ENCODE measurements at places on chromosomes 12 and 14. TPM values are rescaled to one million over a fixed set of nuclear protein-coding genes. Genes with fewer than 3 reads are reported as not detected.

- H3K4me1 ChIP-seq, result peaks cover 8% of the 10 kb centered on the region
- peak; percentile 32 for DNase-seq
- no peaks in the 10 kb centered on the region for H3K36me3 ChIP-seq
- H3K27me3 ChIP-seq, result no peaks in the 10 kb centered on the region
- no peak overlapping the region for H3K27ac ChIP-seq
These were observed 43.4 kb upstream of the SPTLC2 start for GRCh38 chr14:77659831-77660230.

GRCh38 chr14:41642367-41642766 is 35.7 kb downstream of the LRFN5 start:
- H3K36me3 ChIP-seq, result no peaks in the 10 kb centered on the region
- DNase-seq, result no peak

Gene IL22
- total RNA-seq, result not detected

Gene YY1
- total RNA-seq, result 26.7 TPM
